ENCODE measurements at places on chromosomes 7 and 10. TPM values are rescaled to one million over a fixed set of nuclear protein-coding genes. Genes with fewer than 3 reads are reported as not detected.

The FBXL13 gene
- 8.1 TPM for total RNA-seq

The SORCS3 gene
- total RNA-seq = 1.3 TPM

The DYDC1 gene
- total RNA-seq = not detected

The UNCX gene
- total RNA-seq = not detected

The LIPJ gene
- total RNA-seq = 0.26 TPM

The EN2 gene
- total RNA-seq = not detected

The GPR15LG gene
- total RNA-seq = 16.6 TPM

The CEP55 gene
- total RNA-seq = 23.6 TPM

The ANKRD7 gene
- total RNA-seq = 3.1 TPM

All from urinary bladder (tissue), 4 donors.